GDM1 (cell line): ENCODE measurements at places on chromosomes 12 and 14.

DNA sequence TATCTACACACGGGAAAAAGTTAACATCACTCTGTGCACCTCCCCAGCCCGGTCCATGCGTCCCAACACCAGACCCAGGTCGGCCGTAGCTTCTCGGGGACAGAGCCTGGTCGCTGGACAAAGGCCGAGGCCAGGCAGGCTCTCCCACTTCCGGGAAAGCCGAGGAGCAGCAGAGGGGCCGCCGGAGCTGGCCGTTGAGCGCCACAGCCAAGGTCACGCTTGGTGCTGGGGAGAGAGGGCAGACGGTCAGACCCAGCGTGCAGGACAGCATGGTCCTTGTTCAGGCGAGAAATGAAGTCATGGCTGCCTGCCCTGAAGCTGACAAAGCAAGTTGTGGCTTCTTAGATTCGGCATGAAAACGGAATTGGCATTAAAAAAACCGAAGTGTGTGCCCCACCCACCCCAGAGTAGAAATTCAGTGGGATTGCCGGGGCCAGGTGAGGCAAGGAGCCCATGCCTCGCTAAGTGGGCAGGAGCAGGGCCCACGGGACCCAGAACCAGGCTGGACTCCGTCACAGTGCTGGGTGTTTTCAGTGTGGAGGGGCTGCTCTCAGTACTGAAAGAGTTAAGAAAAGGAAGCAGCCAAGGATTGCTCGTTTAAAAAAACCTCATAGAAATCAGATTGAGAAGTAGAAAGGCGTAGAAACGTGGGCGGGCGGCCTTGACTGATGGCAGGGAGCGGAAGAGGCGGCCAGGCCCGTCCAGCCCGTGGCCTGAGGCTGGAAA, 4.3 kb downstream of the ARL6IP4 start:
- no peak for DNase-seq

DNA sequence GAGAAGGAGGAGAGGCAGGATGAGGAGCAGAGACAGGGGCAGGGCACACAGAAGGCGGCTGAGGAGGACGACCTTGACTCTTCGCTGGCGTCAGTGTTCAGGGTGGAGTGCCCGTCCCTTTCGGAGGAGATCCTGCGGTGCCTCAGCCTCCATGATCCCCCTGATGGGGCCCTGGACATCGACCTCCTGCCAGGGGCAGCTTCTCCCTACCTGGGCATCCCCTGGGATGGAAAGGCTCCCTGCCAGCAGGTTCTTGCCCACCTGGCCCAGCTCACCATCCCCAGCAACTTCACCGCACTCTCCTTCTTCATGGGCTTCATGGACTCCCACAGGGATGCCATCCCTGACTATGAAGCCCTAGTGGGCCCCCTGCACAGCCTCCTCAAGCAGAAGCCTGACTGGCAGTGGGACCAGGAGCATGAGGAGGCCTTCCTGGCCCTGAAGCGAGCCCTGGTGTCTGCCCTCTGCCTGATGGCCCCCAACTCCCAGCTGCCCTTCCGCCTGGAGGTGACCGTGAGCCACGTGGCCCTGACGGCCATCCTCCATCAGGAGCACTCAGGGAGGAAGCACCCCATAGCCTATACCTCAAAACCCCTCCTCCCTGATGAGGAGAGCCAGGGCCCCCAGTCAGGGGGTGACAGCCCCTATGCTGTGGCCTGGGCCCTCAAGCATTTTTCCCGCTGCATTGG, 14.6 kb downstream of the CBLN3 start:
- DNase-seq, result no peak

DNA sequence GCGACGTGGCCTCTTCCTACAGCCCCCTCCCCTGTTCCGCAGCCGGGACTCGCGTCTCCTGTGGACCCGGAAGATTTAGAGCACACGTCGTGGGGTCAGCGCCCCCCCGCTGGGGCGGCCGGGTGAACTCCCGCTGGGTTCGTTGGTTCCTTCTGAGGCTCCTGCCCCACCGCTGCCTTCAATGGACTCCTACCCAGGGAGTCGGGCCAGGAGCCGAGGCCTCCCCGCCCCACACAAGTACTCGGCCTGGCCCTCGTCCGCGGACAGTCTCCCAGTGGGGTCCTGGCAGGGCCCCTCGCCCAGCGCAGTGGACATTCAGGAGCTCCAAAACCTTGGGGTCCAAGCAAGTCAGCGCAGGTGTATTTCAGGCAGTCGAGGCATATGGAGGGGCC, 1.2 kb downstream of the MMP17 start:
- DNase-seq, result no peak

- no peak for DNase-seq
These were observed 152.0 kb downstream of the KCNA5 start for GRCh38 chr12:5195691-5196090.

DNA sequence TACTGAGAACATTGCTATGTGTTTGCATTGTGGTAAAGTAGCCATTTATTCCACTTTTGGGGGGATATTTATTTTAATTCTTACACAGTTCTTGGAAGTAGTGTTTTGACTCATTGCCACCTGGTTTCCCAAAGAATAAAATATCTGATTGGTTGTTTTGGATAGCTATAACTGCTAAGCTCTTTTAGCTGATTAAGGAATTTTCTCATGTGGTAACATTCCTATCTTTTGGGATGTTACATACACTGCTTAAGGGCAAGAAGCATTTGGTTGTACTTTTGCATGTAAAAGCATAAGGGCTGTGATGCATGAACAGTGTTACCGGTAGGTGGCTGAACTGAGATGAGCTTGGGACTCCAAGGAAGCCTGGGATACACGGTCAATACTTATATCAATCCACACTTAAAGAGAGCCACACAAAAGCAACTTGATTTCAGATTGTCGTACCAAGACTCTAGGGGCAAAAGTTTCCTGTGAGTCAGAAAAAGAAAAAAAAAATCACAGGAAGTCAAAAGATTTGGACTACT, 71.4 kb upstream of the PRKD1 start:
- no peak for DNase-seq
